ENCODE measurements at places on chromosomes 16 and 17.

DNA sequence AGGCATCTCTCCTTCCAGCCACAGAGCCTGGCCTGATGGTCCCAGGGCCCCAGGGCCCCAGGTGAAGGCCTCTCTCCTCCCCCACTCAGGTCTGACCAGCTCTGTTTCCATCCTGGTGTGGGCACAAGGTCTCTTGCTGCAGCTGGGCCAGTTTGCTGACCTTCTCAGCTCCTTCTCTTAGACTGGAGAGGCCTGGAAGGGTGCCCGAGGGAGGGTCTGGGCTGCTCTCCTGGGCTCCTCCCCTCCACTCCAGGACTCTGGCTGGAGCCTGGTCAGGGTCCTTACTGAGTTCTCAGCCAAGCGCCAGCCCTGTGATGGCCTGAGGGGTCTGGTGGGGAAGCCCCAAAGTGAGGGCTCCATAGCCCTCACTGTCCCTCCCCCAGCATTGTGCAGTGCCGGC lies 12.4 kb downstream of the SOCS3 start:
- DNase-seq, result no peak

GRCh38 chr17:76265624-76266243 lies 586 bp downstream of the UBALD2 start:
- DNase-seq, result no peak

- no peak for DNase-seq
These were observed 43.8 kb downstream of the COX10 start for GRCh38 chr17:14113137-14113536.

DNA sequence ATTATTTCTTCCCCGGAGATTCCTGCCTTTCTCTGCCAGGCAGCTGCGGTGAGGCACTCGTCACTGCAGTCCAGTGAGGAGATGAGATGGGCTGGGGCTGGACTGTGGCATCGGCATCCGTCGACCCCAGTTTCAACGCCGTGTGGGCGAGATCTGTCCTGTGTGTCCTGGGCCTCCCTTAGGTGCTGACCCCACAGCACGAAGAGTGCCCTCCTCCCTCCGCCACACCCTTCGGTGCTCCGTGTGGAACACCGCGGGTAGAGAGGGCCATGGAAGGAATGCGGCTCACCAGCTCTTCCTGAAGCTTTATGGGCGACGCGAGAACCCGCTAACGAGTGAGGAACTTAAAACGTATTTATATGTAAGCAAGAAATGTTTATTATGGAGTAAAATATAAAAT lies 17.6 kb downstream of the ACSF3 start:
- no peak for DNase-seq

- no peak for DNase-seq
These were observed 16.4 kb downstream of the NF1 start for GRCh38 chr17:31111183-31111582.

GRCh38 chr16:79360267-79360666 lies 240.3 kb downstream of the MAF start:
- DNase-seq, result no peak

- no peak for DNase-seq
These were observed 7.7 kb upstream of the TEKT3 start for GRCh38 chr17:15349119-15349518.

DNA sequence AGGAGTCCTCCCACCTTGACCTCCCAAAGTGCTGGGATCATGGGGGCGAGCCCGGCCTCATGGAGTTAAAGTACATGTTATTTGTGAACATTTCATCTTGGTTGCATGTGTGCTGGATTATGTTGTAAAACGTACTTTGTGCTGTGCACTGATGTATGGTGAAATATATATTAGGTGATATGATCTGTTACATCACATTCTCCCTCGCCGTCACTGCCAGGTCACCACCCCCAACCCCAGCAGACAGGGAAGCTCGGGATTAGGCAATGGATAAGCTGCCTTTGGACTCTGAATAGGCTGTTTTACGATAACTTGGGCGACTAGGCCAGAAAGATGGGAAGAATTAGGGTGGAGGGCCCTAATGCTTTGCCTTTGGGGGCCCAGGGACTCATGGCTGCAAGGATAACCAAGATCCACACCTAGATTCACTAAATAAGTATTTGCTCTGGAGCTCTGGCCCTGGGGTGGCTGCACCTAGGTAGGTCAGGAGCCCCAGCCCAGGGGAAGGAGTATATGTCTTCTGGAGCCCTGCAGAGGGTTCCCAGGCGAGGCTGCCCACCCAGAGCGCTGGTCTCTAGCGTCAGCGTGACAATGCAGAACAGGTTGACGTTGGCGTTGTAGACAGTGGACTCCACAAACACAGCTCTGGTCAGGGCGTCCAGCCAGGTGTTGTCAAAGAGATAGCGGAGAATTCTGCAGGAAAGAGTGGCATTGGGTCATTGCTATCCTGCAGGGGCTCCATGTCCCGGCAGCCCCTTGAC lies 27.1 kb upstream of the GCSH start:
- no peak for DNase-seq

GRCh38 chr17:71080937-71081336 lies 911.6 kb downstream of the KCNJ2 start:
- no peak for DNase-seq

DNA sequence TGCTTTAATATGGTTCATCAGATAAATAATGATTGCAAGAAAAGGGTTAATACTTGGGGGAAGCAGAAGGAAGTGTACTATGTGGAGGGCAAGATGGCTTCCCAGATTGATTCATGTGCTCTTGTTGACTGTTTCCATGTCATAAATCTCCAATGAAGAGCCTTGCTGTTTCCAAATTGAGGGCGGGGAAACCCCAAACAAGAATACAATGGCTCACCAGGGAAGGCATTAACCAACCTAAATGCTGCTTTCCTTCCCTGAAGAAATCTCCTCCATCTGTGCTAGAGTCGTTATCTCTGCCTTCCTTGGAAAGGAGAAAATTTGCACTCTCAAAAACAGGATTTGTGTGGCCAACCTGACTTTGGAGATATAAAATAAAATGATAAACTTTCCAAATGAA lies 28.0 kb upstream of the CDH13 start:
- DNase-seq, result no peak

GRCh38 chr17:539066-539465 lies 175.6 kb downstream of the VPS53 start:
- DNase-seq, result no peak

Data from urinary bladder (tissue), 4 donors.